ENCODE measurements at places on chromosomes 16 and 17. TPM values are rescaled to one million over a fixed set of nuclear protein-coding genes. Genes with fewer than 3 reads are reported as not detected.

The HEATR9 gene
- total RNA-seq, result not detected

The TOM1L1 gene
- 0.70 TPM for total RNA-seq

The VASN gene
- 1.9 TPM for total RNA-seq

The TOX3 gene
- not detected for total RNA-seq

The ZNF785 gene
- 8.1 TPM for total RNA-seq

The C1QTNF8 gene
- not detected for total RNA-seq

The CMTM1 gene
- 2.7 TPM for total RNA-seq

The ZFHX3 gene
- 9.1 TPM for total RNA-seq

The SPEM3 gene
- not detected for total RNA-seq

The CTRB2 gene
- total RNA-seq, result not detected

The COG1 gene
- total RNA-seq, result 18.0 TPM

The MYH1 gene
- not detected for total RNA-seq

The KRT39 gene
- total RNA-seq, result not detected

The DGKE gene
- total RNA-seq, result 17.9 TPM

The CACNG3 gene
- not detected for total RNA-seq

The TMC8 gene
- 0.34 TPM for total RNA-seq

The TBC1D3G gene
- total RNA-seq, result not detected

The PIMREG gene
- 62.4 TPM for total RNA-seq

The ZNF469 gene
- 1.0 TPM for total RNA-seq

The AIPL1 gene
- not detected for total RNA-seq

The SLC13A2 gene
- total RNA-seq, result not detected

The HASPIN gene
- 14.3 TPM for total RNA-seq

The NXPH3 gene
- 4.0 TPM for total RNA-seq

The NPIPA2 gene
- 0.28 TPM for total RNA-seq

The MYH11 gene
- total RNA-seq, result not detected

The RAMP2 gene
- 13.1 TPM for total RNA-seq

The ZNF267 gene
- 33.4 TPM for total RNA-seq

The MAF gene
- 43.7 TPM for total RNA-seq

The RHBDF1 gene
- 30.1 TPM for total RNA-seq

The PMP22 gene
- 32.2 TPM for total RNA-seq

The DRC3 gene
- 2.5 TPM for total RNA-seq

The BCAR1 gene
- total RNA-seq, result 300 TPM

The CCDC154 gene
- 0.09 TPM for total RNA-seq

The SALL1 gene
- total RNA-seq, result 0.05 TPM

The C16orf89 gene
- total RNA-seq, result not detected

The DNAH9 gene
- not detected for total RNA-seq

The CCL2 gene
- total RNA-seq, result 84.3 TPM

The ZP2 gene
- 0.23 TPM for total RNA-seq

The GRAPL gene
- total RNA-seq, result 36.1 TPM

The MT1F gene
- 0.34 TPM for total RNA-seq

The SULT1A4 gene
- 18.4 TPM for total RNA-seq
